Inflammatory macrophage treated with lipopolysaccharide for 1 hour (primary cell): ENCODE measurements at places on chromosomes 3 and 15.

DNA sequence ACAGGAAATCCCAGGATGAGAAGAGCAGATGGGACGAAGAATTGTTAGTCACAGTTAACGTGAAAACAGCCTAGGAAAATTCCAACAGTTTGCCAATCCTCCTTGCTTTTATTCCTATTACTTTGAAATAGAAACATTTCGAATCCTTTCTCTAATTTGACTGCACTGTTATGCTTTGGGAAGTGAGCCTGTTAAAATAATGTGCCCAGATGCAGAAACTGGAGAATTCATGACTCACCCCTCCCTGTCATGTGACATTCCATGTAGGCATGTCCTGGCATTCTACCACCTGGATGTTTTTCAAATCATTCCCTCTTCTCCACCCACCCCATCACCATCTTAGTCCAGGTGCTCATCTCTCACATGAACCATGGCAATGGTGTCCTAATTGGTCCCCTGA lies 107.3 kb downstream of the MINAR1 start:
- DNase-seq = no peak

DNA sequence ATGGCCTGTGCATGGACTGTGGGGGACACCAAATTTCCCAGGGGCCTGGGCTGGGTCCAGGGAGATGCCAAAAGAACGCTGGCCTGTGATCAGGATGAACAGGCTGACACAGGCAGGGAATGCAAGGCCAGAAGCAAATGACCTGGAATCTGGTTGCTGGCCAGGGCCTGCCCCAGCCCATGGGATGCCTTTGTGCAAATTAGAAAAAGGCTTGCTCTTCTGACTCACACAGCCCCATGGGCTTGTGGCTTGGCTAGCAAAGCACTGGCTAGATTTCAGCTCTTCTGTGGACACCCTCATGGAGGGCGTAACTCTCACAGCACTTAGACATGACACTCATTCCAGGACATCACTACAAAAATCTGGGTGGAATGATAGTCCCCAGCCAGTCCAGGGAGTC lies 356.0 kb downstream of the SHQ1 start:
- no peak for DNase-seq

DNA sequence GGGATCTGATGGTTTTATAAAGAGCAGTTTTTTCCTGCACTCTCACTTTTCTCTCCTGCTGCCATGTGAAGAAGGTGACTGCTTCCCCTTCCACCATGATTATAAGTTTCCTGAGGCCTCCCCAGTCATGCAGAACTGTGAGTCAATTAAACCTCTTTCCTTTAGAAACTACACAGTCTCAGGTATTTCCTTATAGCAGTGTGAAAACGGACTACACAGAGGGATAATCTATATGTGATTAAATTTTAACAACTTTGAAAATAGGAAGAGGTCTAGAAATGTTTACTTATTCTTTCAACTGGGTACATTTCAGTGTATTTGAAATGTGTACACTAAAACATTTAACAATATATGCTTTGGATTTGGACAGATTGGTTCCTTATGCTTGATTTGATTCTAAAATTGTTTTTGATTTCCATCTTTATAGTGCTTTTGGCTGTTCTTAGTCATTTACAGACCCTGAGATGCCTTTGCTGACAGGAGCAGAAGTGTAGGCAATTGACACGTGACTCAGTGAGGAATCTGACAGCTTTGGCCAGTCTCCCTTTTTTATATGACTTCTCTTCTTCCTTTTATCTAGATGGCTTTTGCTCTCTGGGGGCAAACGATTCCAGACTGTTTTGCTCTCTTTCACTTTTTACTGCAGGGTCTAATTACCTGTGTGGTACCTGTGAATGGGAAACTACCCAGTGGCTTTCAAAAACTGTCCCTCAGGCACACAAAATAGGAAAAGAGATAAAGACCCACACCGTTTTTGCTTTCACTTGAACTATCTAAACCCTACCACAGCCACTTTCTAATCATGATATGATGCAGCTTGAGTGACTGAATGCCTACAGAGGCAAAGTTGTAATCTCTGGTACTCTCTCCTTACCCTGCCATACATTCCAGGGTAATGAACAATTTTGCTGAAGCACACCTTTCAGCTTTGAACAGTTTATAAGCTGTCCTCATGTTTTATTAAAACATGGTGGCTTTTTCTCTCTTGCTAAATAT lies 422.6 kb downstream of the ROBO1 start:
- DNase-seq = no peak

DNA sequence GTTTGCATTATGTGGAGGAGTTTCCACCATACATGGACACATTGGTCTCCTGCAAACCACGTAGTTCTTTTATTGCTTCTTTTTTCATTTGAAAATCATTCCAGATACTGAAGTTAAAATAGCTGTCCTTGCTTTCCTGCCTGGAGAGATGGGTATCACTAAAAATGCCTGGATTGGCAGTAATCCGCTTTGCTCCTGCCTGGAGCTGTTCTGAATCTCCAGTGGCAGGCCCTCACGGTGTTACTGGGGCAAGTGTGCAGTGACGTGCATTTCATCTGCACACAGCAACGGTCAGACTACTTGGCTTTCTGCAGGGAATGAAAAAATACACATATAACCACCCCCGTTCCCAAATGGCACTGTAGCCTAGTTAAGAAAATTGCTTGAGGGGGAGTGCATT lies 272.9 kb downstream of the IL5RA start:
- DNase-seq = no peak

DNA sequence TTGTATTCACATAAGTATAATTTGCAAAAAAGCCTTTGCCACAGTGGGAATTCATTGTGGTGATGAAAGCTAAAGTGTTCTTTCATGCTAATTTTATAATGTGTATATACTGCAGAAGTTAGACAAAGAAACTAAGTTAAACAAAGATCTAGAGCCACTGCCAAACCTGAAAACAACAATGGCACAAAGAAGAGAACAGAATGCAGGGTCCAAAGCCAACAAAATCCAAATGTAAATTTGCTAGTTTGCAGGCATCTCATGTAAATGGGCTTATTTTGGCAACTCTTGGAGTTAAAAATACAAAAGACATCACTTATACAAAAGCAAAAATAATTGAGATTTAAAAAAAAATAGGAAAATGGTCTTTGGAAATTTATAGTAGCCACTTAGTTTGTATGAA lies 123.0 kb downstream of the TCF12 start:
- no peak for DNase-seq

- no peak for DNase-seq
Observed at GRCh38 chr3:41681479-41681878, 280.4 kb downstream of the ULK4 start.
